ENCODE measurements at places on chromosomes 13 and 19.

GRCh38 chr13:48656608-48657007, 2.9 kb downstream of the CYSLTR2 start:
- no peak for DNase-seq

GRCh38 chr13:40666933-40667621, 636 bp upstream of the FOXO1 start:
- peak; percentile 52 for DNase-seq

DNA sequence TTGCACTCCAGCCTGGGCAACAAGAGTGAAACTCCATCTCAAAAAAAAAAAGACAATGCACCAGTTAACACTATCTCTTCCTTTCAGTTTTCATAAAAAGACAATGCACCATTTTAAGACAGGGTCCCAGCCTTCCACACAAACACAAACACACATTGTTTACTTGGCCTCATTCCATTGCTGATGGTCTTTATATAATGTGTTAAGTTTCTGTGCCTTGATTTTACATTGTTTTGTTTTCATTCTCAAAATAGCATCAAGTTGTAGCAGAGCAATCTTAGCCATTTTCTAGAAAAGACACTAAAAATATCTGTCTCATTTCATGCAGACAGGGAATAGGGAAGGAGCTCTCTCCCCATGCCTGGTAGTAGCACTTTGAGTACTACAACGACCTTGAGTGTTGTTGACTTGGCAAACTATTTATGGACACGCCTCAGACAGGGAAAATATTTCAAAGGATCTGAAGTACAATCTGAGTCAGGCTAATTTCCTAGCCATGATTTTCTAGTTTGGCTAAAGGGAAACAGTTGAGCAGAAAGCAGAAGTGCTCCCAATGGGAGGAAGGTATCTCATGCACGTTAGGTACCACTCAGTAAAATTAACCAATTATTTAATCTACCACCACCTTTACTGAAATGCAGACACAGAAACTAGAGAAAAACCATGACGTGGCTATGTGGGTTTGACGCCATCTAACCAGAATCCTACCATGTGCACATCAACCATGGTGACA, 120.6 kb downstream of the ABCC4 start:
- DNase-seq, result no peak

DNA sequence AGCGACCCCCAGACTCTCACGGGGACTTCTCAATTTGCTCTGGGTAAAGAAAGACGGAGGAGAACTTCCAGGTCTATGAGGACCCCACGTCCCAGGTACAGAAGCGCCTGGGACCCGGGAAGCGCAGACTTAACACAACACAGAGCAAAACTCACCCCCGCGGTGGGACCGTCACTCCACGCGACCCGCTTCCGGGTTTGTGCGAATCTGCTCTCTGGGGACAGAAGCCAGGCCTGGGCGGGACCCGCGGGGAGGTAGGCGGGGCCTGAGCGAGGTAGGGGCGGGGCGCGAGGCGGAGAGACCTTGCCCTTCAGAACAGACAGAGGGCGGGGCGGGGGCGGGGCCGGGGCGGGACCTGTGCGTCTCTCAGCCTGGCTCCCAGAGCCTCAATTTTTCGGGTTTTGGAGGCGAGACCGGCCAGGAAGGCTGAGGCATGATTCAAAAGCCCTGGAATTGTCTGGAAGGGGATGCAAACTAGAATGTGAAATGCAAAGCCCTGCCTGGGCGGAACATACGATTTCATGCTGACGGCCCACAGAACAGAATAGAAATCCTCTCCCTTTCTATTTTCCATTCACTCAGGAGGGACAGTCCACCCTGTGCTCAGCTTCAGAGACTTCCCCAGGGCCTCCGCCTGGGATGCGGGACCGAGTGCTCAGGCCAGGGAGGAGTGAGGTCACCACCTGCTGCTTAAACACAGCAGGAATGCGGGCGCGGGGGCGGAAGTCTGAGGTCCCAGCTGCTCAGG, 19.3 kb upstream of the ZNF888 start:
- DNase-seq, result no peak

DNA sequence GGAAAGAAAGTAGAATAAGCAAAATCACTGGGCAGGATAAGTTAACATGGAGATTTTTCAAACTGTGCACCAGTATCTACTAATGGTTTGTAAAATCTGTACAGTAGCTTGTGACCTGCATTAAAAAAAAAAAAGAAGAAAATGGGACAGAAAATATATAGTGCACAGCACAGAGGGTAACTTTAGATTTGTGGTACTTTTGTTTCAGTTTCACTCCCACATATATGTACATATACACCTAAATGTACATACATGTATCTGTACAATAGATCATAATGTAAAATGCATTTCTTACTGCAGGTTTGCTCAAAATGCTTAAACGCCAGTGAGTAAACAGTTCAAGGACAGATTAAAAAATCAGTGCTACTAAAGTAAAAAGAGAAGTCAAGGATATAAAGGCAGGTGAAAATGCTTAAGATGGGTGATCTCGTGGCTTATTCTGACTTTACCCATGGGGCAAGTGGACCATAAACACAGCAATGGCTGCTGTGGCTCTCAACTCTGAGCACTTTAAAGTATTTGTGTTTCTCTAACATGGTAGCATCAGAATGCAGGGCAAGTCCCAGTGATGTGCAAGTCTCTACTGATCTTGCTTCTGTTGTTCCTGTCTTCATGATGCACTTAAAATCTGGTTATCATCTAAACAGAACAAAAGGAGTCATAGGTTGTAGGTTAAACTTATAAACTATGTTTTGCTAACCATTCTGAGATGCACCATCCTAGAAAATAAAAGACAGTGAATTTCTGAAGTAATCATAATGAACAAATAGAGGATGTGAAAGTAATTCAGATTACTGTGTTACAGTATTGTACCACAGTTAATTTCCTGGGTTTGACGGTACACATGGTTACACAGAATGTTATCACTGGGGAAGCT, 112.3 kb downstream of the MIPEP start:
- no peak for DNase-seq

DNA sequence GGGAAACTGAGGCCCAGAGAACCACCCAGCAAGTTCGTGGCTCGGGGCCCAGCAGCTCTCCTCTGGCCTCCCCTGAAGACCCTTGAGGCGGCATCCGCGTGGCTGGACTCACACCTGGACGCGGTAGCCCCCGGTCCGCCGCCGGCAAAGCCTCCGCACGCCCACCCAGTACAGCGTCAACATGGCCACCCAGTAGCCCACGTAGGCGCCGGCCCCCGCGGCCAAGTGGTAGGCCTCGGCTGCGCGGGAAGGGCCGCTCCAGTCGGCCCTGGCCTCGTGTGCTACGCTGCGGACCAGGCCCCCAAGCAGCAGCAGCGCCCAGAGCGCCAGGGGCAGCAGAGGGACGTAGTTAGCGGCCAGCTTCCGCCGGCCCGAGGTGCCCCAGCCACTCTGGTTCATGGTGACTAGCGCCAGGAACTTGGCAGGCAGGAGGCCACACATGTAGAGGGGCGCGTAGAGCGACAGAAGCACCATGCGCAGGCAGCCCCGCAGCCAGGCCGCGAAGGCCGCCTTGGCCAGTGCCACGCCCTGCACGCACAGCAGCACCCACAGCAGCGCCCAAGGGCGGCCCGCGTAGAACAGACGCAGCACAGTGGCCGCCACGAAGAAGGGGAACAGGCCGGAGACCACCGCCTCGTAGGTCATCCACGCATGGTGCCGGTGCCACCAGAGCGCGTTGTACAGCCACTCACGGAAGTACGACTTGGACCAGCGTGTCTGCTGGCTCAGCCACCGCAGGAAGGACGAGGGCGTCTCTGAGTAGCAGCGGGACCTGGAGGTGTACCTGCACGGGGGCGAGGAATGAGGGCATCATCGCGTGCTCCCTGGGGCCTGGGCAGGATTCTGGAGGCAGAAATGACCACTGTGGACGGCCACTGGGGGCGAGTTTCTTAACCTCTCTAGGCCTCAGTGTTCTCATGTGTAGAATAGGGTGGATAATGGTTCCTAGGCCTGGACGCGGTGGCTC, 10.2 kb downstream of the HAS1 start:
- DNase-seq, result no peak

- DNase-seq, result no peak
Observed at GRCh38 chr19:18541992-18542940, 1.1 kb downstream of the FKBP8 start.

GRCh38 chr13:74251778-74252519, 117.7 kb upstream of the KLF12 start:
- DNase-seq, result no peak

GRCh38 chr13:100517135-100517534, 71.5 kb downstream of the GGACT start:
- DNase-seq, result no peak

DNA sequence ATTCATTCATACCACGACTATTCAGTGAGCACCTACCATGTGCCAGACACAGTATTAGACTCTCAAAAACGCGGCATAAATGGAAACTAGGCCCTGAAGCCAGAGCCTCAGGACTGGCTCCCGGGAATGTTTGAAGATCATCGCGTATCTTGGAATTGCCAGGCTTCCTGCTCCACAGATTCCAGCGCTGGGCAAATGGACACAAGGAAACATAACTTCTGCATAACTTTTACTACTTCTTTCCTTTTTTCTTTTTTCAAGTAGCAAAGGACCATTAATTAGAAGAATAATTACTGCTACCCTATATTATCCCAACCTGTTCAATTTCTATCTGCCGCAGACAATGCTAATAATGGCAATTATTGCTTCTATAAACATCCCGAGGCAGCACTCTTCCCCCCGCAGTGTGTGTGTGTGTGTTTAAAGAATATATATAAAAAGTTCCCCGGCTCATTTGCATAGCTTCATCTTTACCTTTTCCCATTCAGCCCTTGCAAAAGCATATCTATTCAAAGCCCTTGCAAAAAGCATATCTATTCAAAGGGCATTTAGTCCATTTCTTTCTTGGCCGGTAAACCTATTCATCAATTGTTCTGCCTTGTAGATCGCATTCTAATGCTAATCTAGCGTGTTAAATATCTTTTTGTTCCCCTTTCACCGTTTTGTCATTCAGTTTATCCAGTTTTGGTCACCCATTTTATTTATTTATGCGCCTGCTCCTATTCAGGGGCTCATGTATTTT, 6.1 kb downstream of the SOX21 start:
- no peak for DNase-seq

GRCh38 chr19:27794494-27795042, 1418.4 kb downstream of the UQCRFS1 start:
- no peak for DNase-seq

DNA sequence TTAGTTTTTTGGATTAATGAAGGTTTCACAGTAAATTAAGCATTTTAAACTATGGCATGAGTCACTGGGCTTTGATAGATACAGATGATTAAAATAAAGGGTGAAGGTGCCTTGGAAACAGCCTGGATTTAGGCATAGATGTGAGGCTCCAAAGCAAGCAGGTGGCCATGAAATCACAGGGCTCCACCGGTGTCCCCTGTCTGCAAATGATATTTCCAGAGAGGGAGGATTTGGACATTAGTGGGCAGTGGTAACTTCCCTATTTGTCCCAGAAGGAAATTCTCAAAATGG, 127.2 kb downstream of the COL4A1 start:
- DNase-seq, result no peak

GRCh38 chr13:113148940-113149503, 9.4 kb upstream of the PROZ start:
- DNase-seq, result no peak

DNA sequence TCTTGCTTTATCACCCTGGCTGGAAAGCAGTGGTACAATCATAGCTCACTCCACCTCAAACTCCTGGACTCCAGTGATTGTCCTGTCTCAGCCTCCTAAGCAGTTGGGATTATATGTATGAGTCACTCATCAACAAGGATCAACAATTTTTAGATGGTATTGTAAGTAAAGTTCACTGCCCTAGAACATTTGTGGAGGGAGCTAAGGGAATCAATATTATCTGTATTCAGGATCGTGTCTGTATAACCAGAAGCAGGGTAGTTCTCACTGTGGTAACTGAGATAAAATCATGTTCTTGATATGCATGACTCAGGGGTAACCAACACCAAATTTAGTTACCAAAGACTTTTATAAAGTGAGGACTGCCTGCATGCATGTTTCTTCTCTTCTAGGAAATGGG, 27.0 kb downstream of the ZMYM5 start:
- no peak for DNase-seq

DNA sequence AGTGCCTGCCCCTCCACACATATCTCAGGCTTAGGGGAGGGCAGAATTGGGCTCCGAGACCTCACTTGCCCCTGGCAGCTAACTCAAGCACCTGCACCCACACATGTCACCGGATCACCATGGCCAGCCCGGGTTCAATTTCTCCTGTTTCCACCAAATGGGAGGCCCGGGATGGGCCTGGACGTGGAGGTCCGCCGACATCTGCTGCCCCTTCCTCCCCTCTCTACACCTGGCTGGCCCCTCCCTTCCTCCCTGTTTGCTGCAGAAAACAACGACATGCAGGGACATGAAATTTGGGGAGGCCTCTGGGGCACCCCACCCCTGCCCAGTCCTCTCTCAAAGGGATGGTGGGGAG, 1.3 kb downstream of the PRKD2 start:
- no peak for DNase-seq

GRCh38 chr13:102333320-102334198, 68.3 kb downstream of the FGF14 start:
- DNase-seq, result peak; percentile 13

GRCh38 chr19:17054746-17055145, 20.5 kb downstream of the HAUS8 start:
- no peak for DNase-seq

- peak; percentile 45 for DNase-seq
Observed at GRCh38 chr13:50198508-50198907, 183.3 kb downstream of the KCNRG start.

- no peak for DNase-seq
Observed at GRCh38 chr13:76873445-76873844, 12.8 kb downstream of the KCTD12 start.

- no peak for DNase-seq
Observed at GRCh38 chr13:76754414-76754813, 131.8 kb downstream of the KCTD12 start.
